Spinal cord (tissue), 10 donors: ENCODE measurements at places on chromosomes 16 and 17.

DNA sequence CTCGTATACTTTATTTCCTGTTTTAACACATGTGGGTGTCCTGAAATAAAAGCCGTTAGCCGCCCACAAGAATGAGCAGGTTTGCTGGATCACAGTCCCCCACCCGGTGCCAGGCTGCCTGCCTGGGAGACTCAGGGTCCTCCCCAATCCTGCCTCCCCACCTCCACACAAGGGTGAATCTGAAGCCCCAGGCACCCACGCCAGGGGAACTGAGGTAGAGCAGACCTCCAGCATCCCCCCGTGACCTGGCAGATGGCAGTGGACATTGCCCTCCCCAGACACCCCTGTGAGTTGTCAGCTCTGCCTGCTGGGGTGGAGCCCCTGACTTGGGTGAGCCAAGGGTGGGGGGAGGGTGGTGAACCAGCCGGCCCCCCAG, 114.8 kb downstream of the METRNL start:
- no peak for DNase-seq
- H3K36me3 ChIP-seq, result no peaks in the 10 kb centered on the region
- peaks cover 30% of the 10 kb centered on the region for H3K4me1 ChIP-seq
- H3K4me3 ChIP-seq, result no peak overlapping the region
- H3K27ac ChIP-seq, result no peak overlapping the region

GRCh38 chr16:719815-720446, 1.0 kb upstream of the ANTKMT start:
- peaks cover 11% of the 10 kb centered on the region for H3K27me3 ChIP-seq
- H3K4me1 ChIP-seq, result peaks cover 76% of the 10 kb centered on the region
- peak overlapping the region; percentile 71 for H3K4me3 ChIP-seq
- H3K36me3 ChIP-seq, result peaks cover 64% of the 10 kb centered on the region

- no peak overlapping the region for H3K27ac ChIP-seq
- DNase-seq, result no peak
- no peaks in the 10 kb centered on the region for H3K27me3 ChIP-seq
- H3K4me1 ChIP-seq, result peaks cover 26% of the 10 kb centered on the region
These were observed 8.1 kb upstream of the NKD1 start for GRCh38 chr16:50539822-50540710.

GRCh38 chr17:35372846-35373533, 431 bp downstream of the SLFN11 start:
- H3K36me3 ChIP-seq, result no peaks in the 10 kb centered on the region
- no peak for DNase-seq
- peaks cover 17% of the 10 kb centered on the region for H3K4me1 ChIP-seq
- no peak overlapping the region for H3K27ac ChIP-seq
- peak overlapping the region; percentile 55 for H3K4me3 ChIP-seq

DNA sequence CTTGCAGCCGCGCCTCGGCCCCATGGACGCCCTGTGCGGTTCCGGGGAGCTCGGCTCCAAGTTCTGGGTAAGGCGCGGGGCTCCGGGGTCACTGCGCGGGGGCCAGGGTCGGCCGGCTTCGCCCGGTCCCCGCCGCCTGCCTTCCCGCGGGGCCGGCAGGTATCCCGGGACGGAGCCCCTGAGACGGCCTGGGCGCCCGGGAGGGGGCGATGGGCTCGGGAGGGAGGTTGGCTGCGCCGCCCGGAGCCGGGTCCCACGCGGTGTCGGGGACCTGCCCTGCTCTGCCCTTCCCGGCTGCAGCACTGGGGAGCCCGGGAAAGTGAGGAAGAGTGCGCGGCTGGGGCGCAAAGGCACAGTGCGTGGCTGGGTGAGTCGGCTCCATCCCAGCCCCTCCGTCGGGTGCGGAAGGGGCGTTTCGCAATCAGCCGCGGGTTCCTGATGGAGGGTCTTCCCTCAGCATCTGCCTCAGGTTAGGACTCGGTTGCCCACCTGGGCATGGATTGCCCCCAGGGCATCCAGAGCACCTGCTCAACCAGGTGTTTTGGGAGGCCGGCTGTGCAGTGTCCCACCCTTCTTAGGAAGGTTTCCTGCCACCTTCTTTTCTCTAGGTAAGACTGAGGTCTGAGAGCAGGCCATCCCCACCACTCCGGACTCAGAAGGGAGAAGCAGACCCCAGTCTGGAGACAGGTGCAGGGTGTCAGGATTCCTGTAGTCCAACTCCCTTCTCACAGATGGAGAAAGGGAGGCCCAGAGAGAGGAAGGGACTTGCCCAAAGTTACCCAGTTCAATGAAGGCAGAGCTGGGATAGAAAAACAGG, 442 bp downstream of the ABCC3 start:
- H3K4me1 ChIP-seq, result peaks cover 39% of the 10 kb centered on the region
- H3K27ac ChIP-seq, result no peak overlapping the region
- no peak overlapping the region for H3K4me3 ChIP-seq
- H3K27me3 ChIP-seq, result peaks cover 56% of the 10 kb centered on the region
- H3K36me3 ChIP-seq, result no peaks in the 10 kb centered on the region

DNA sequence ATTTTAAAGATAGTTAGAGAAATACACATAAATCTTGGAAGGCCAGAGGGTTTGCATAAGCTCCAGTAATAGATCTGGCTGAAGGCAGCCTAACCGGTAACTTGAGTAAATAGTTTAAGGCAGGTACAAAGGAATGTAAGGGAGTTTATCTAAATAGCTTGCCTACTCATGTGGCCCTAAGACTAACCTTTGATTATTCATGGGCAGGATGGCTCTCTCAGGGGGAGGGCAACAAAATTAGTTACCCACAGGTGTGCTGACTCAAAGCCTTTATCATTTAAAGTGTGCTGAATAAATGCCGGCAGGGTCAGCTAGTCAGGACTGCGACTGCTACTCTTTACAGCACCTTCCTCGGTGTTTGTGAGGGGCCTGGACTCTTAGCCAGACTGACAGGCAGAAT, 761.3 kb upstream of the KIF2B start:
- H3K4me1 ChIP-seq, result no peaks in the 10 kb centered on the region
- no peak for DNase-seq
- H3K27ac ChIP-seq, result no peak overlapping the region
- H3K36me3 ChIP-seq, result no peaks in the 10 kb centered on the region
- no peak overlapping the region for H3K4me3 ChIP-seq
- H3K27me3 ChIP-seq, result no peaks in the 10 kb centered on the region

- DNase-seq, result no peak
- H3K27ac ChIP-seq, result no peak overlapping the region
- peaks cover 11% of the 10 kb centered on the region for H3K4me1 ChIP-seq
- H3K27me3 ChIP-seq, result no peaks in the 10 kb centered on the region
- H3K36me3 ChIP-seq, result peaks cover 2% of the 10 kb centered on the region
These were observed 11.8 kb upstream of the SULT1A1 start for GRCh38 chr16:28621481-28622155.

GRCh38 chr17:5820721-5821456, 236.6 kb upstream of the NLRP1 start:
- H3K4me3 ChIP-seq, result no peak overlapping the region
- H3K36me3 ChIP-seq, result no peaks in the 10 kb centered on the region
- no peak overlapping the region for H3K27ac ChIP-seq
- no peaks in the 10 kb centered on the region for H3K27me3 ChIP-seq
- peaks cover 11% of the 10 kb centered on the region for H3K4me1 ChIP-seq

DNA sequence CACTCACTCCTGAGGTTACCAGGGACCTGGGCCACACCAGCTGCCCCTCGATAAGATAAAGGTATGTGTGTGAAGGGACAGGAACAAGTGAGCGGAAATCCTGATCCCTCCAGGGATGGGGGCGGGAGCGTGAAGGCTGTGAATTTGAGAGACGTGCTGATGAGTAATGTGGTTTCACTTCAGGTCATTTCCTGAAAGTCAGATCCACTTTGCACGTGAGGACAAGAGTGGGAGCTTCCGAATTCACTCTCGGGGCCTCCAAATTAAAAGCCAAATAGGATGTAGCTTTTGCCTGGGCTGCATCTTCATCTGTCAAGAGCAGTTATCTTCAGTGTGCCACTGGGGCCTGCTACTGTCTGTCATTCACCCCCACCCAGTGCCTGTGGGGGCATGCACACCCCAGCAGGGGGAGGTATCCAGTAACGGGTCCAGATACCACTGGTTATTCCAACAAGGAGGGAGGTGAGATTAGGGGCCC, 87.4 kb upstream of the LHX1 start:
- H3K36me3 ChIP-seq, result no peaks in the 10 kb centered on the region
- H3K27ac ChIP-seq, result no peak overlapping the region
- peaks cover 5% of the 10 kb centered on the region for H3K27me3 ChIP-seq
- H3K4me1 ChIP-seq, result peaks cover 5% of the 10 kb centered on the region
- DNase-seq, result no peak
- H3K4me3 ChIP-seq, result no peak overlapping the region

GRCh38 chr16:69644790-69645189, 79.0 kb downstream of the NFAT5 start:
- H3K27me3 ChIP-seq, result no peaks in the 10 kb centered on the region
- no peaks in the 10 kb centered on the region for H3K4me1 ChIP-seq
- H3K36me3 ChIP-seq, result peaks cover 4% of the 10 kb centered on the region
- H3K27ac ChIP-seq, result no peak overlapping the region

DNA sequence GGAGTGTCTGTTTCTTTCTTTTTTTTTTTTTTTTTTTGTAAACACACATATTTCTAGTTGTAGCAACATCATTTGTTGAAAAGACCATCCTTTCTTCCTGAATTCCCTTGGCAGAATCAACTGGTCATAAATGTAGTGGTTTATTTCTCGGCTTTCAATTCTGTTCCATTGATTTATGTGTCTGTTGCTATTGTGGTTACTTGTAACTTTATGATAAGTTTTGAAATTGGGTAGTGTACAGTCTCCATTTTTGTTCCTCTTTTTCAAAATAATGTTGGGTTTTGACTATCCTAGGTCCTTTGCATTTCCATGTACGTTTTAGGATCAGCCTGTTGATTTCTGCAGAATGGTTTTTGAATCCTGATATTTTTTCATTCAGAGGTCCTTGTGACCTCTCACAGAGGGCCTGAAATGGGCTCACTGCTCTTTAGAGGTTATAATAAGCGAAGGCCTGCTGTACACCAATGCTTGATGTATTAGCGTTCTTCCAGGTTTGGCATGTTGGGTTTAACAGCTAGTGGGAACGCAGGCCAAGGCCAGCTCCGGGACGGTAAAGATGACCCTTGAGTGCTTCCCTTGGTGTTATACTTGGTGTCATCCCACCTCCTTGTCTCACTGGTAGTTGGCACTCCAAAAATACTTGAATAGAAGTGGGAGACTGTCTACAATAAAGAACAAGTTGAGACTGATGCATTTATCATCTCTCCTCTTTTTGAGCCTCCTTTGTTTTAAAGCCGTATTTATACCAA, 43.8 kb downstream of the ZNRF1 start:
- no peak overlapping the region for H3K4me3 ChIP-seq
- peak overlapping the region; percentile 6 for H3K27ac ChIP-seq
- H3K27me3 ChIP-seq, result no peaks in the 10 kb centered on the region
- no peaks in the 10 kb centered on the region for H3K36me3 ChIP-seq

DNA sequence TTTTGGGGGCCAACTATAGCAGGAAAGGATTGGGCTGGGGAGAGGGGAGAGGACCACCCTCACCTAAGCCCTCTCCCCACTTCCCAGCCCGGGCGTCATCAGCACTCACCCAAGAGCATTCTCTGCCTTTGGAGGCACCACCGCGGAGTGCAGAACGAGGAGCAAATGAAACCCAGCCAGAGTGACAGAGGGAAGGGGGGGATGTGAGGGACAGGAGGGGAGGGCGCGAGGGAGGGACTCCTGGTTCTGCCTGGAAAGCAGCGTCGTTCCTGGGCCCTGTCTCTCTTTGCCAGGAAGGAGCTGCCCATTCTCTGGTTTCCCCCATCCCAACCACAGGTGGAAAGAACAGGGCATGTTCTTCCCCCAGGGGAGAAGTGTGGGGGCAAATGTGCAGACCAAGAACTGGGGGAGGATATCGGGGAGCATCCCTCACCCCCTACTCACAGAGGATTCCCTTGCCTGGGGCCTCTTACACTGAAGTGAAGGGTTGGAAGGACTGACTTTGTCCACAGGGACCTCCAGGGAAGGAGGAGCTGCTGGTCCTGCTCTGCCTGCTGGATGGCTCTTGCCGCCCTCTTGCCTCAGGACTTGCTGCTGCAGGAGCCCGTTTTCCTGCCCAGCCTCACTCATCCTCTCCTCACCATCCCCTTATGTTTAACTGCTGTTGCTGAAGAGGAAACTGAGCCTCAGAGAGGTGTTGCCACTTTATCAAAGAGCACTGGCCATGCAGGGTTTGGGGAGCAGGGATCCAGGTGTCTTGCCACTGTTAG, 3.5 kb upstream of the C17orf113 start:
- H3K36me3 ChIP-seq, result no peaks in the 10 kb centered on the region
- no peak overlapping the region for H3K4me3 ChIP-seq
- no peak overlapping the region for H3K27ac ChIP-seq
- peaks cover 22% of the 10 kb centered on the region for H3K4me1 ChIP-seq

DNA sequence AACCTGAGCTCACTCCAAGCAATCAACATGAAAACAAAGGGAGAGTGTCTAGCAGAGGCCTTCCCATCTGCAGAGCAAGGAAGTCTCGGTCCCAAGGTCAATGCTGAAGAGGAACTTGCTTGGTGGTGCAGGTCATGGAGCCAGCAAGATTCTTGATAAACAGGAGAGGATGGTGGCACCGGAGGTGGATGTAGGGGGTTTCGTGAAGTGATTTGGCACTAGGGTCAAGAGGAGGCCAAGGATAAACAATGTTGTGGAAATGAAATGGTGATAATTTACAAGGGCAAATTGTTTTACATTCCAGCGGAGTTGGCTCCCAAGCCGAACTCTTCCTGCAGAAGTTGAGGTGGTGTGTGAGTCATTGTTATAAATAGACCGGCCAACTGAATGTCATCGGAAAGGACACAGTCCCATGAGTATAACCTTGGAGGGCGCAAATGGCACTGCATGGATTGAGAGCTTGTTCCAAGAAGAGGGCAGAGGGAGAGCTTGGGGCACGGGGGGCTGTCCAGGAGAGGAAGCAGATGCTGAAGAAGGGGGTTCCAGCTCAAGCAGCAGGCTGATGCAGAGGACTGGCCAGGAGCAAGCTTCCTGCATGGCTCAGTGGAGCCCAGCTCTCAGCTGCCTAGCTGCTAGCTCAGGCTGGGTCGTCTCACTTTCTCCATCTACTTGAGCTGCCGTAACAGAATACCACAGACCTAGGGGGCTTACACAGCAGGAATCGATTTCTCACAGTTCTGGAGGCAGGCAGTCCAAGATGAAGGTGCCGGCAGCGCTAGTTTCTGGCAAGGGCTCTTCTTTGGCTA, 136.6 kb downstream of the COPRS start:
- no peak for DNase-seq
- no peaks in the 10 kb centered on the region for H3K36me3 ChIP-seq
- H3K27ac ChIP-seq, result no peak overlapping the region
- no peaks in the 10 kb centered on the region for H3K4me1 ChIP-seq
- H3K27me3 ChIP-seq, result no peaks in the 10 kb centered on the region

GRCh38 chr17:82349287-82349701, 9.8 kb upstream of the TEX19 start:
- H3K27me3 ChIP-seq, result no peaks in the 10 kb centered on the region
- peak overlapping the region; percentile 81 for H3K27ac ChIP-seq
- no peak overlapping the region for H3K4me3 ChIP-seq
- no peaks in the 10 kb centered on the region for H3K36me3 ChIP-seq
- DNase-seq, result no peak
- H3K4me1 ChIP-seq, result peaks cover 21% of the 10 kb centered on the region

DNA sequence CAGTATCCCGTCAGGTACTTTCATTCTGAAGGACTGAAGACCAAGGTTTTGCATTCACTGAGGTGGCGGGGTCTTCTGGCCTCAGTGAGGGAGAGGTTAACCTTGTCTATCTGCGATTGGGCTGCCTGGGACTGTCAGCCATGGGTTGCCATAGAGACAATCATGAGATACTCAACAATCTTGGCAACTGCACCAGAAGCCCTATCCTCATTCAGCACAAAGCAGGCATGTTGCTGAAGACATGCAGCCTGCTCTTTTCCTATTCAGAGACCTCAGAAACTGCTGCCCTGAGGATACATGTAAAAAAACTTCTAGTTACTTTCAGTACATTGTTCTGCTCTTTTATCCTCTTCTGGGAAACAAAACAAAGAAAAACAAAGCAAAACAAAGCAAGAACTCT, 146.3 kb upstream of the PIRT start:
- peak; percentile 56 for DNase-seq
- no peak overlapping the region for H3K27ac ChIP-seq
- H3K4me3 ChIP-seq, result no peak overlapping the region
